ENCODE measurements at places on chromosomes 16 and 17.

- H3K4me3 ChIP-seq: no peak overlapping the region
- H3K4me1 ChIP-seq: no peaks in the 10 kb centered on the region
- no peaks in the 10 kb centered on the region for H3K27me3 ChIP-seq
- no peak overlapping the region for H3K27ac ChIP-seq
- H3K36me3 ChIP-seq: peaks cover 3% of the 10 kb centered on the region
- no peak for DNase-seq
These were observed 277.2 kb upstream of the RBFOX1 start for GRCh38 chr16:7055443-7055842.

DNA sequence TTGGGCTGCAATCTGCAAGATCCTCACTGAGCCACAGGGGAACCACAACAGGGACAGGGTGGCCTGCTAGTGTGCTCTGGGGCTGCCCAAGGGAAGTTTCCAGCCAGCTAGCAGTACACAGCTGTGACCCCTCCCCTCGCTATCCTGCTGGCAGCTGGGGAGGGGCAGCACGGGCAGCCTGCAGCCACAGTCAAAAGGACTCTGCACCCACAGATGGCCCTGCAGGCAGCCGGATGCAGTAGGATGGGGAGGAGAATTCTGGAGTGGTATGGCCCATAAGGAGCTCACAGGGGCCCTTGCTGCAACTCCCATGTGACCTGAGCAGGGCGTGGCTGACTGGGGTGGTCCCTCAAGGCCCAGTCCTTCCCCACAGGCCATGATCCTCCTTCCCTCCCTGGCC is 74.3 kb downstream of the PLD6 start:
- H3K4me1 ChIP-seq: peaks cover 21% of the 10 kb centered on the region
- no peaks in the 10 kb centered on the region for H3K27me3 ChIP-seq
- DNase-seq: no peak
- H3K27ac ChIP-seq: no peak overlapping the region
- peaks cover 10% of the 10 kb centered on the region for H3K36me3 ChIP-seq

DNA sequence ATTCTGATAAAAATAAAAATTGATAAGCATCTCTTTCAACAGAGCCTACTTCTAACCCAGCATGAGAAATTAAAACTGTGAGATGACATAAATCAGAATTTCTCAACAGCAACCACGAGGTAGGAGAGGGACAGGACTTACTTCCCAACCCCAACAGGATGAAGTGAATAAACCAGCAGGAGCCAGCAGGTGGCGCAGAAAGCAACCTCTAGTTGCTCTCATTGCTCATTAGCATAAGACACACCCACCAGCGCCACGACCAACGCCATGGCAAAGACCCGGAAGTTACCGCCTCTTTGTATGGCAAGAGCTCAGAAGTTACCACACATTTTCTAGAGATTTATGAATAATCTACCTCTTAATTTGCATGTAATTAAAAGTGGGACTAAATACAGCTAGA is 189.4 kb upstream of the CDH8 start:
- no peaks in the 10 kb centered on the region for H3K27me3 ChIP-seq
- H3K36me3 ChIP-seq: no peaks in the 10 kb centered on the region
- H3K27ac ChIP-seq: no peak overlapping the region
- DNase-seq: no peak
- H3K4me1 ChIP-seq: no peaks in the 10 kb centered on the region

- H3K36me3 ChIP-seq: no peaks in the 10 kb centered on the region
- no peak overlapping the region for H3K4me3 ChIP-seq
- peaks cover 37% of the 10 kb centered on the region for H3K27me3 ChIP-seq
- DNase-seq: no peak
- peaks cover 11% of the 10 kb centered on the region for H3K4me1 ChIP-seq
These were observed 54.1 kb downstream of the PIMREG start for GRCh38 chr17:6498356-6498755.

GRCh38 chr17:18225642-18226283 is 328 bp downstream of the LLGL1 start:
- no peak for DNase-seq
- peaks cover 39% of the 10 kb centered on the region for H3K4me1 ChIP-seq
- H3K36me3 ChIP-seq: peaks cover 7% of the 10 kb centered on the region
- H3K4me3 ChIP-seq: peak overlapping the region; percentile 89

- no peak overlapping the region for H3K27ac ChIP-seq
- no peaks in the 10 kb centered on the region for H3K4me1 ChIP-seq
- DNase-seq: no peak
- H3K4me3 ChIP-seq: no peak overlapping the region
These were observed 129.3 kb upstream of the KCNJ16 start for GRCh38 chr17:69945698-69946185.

- no peaks in the 10 kb centered on the region for H3K27me3 ChIP-seq
- peak within 1 kb of the TSS; percentile 80 for H3K4me3 ChIP-seq
- peaks cover 6% of the 10 kb centered on the region for H3K36me3 ChIP-seq
- no peak for DNase-seq
- H3K27ac ChIP-seq: peak within 1 kb of the TSS; percentile 94
These were observed at the start of gene NOD2 for GRCh38 chr16:50692999-50693781. Gene NOD2, plus strand, starts transcription at chr16:50693606. Its CDS starts 5,890 bp downstream, at chr16:50699496.

GRCh38 chr16:80337786-80338185 is 203.0 kb upstream of the DYNLRB2 start:
- no peaks in the 10 kb centered on the region for H3K36me3 ChIP-seq
- no peak for DNase-seq
- H3K4me1 ChIP-seq: no peaks in the 10 kb centered on the region
- H3K27ac ChIP-seq: no peak overlapping the region
- no peak overlapping the region for H3K4me3 ChIP-seq

DNA sequence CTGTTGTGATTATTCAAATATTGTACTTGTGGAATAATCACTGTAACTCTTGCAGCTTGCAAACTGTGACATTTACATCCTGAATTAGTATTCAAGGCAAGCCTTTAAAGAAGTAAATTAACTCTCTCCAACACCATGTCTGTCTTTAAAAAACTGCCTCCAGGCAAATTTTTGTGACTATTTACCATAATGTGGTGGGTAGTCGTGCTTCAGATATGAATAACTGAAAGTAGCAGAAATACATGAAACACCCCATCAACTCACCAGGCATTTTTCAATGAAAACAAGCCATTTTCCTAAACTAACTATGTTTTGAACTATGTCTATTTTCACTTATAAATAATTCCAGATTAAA is 217.4 kb upstream of the PSMD7 start:
- H3K4me3 ChIP-seq: no peak overlapping the region
- no peaks in the 10 kb centered on the region for H3K4me1 ChIP-seq
- no peak for DNase-seq
- H3K36me3 ChIP-seq: peaks cover 1% of the 10 kb centered on the region
- no peaks in the 10 kb centered on the region for H3K27me3 ChIP-seq

- no peak for DNase-seq
- peaks cover 22% of the 10 kb centered on the region for H3K36me3 ChIP-seq
- H3K27me3 ChIP-seq: no peaks in the 10 kb centered on the region
- H3K4me3 ChIP-seq: no peak overlapping the region
These were observed 71.3 kb upstream of the NOL11 start for GRCh38 chr17:67646472-67646871.

DNA sequence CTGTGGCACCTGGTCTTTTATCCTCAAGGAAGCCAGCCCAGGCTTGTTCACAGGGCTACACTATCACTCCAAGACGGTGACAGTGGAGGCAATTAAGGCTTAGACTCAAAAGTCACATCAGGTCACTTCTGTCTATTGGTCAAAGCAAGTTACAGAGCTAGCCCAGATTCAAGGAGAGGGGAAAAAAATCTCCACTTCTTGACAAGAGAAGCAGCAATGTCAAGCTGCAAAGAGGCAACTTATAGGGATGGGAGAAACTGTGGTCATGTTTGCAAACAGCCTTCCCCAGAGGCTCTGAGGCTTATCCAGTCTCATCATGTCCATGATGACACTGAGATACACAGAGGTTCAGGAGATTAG is 31.6 kb downstream of the SERPINF1 start:
- no peak overlapping the region for H3K4me3 ChIP-seq
- peaks cover 22% of the 10 kb centered on the region for H3K4me1 ChIP-seq
- H3K27ac ChIP-seq: no peak overlapping the region
- peaks cover 19% of the 10 kb centered on the region for H3K36me3 ChIP-seq
- no peaks in the 10 kb centered on the region for H3K27me3 ChIP-seq
- no peak for DNase-seq

GRCh38 chr17:71302721-71303549 is 817.9 kb upstream of the SOX9 start:
- no peaks in the 10 kb centered on the region for H3K4me1 ChIP-seq
- no peaks in the 10 kb centered on the region for H3K27me3 ChIP-seq
- H3K4me3 ChIP-seq: no peak overlapping the region
- DNase-seq: no peak
- no peak overlapping the region for H3K27ac ChIP-seq

DNA sequence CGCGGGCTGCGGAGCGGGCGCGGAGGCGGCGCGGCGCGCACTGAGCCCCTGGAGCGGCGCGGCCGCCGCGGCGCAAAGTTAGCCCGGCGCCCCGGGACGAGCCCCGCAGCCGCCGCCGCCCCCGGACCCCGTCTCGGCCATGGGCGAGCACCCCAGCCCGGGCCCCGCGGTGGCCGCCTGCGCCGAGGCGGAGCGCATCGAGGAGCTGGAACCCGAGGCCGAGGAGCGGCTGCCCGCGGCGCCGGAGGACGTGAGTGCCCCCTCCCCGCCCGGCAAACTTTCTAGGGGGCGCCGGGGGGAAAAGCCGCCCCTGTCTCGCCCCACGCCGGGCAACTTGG is 388 bp downstream of the RHBDL3 start:
- H3K36me3 ChIP-seq: peaks cover 6% of the 10 kb centered on the region
- peaks cover 62% of the 10 kb centered on the region for H3K27me3 ChIP-seq
- no peak overlapping the region for H3K4me3 ChIP-seq
- DNase-seq: no peak

DNA sequence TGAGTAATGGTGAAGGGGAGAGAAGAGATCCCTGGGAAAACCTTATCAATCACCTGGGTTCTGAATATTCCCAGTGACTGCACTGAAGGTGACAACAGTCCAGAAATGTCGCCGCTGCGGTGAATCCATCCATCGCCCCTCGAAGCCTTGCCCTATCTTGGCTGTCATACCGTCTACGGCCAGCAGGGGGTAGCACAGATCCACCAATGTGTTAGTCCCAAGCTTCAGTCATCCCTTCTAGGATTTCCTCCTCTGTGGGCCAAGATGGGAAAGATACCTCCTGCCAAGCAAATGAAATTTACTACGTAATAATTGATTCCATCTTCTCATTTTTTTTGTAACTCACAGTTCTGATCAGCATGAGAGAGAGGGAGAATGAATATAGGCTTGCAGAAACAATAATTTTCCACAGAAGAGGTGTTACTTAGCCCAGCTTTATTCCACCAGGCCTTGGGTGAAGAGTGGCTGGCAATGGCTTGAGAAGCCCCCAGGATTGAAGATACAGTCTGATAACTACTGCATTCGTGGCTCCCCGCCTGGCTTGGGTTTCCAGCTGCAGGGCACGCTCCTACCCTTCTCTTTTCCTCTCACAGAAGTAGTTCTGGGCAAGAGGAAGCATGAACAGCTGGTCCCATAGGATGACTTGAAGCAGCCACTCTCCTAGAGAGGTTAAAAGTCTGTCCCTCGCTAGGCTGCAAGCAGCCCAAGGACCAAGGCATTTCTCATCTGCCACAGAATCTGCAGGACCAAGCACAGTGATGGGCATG is 2.6 kb upstream of the FMNL1 start:
- H3K4me3 ChIP-seq: peak overlapping the region; percentile 79
- peaks cover 31% of the 10 kb centered on the region for H3K36me3 ChIP-seq
- H3K27ac ChIP-seq: peak overlapping the region; percentile 22
- peak; percentile 77 for DNase-seq

DNA sequence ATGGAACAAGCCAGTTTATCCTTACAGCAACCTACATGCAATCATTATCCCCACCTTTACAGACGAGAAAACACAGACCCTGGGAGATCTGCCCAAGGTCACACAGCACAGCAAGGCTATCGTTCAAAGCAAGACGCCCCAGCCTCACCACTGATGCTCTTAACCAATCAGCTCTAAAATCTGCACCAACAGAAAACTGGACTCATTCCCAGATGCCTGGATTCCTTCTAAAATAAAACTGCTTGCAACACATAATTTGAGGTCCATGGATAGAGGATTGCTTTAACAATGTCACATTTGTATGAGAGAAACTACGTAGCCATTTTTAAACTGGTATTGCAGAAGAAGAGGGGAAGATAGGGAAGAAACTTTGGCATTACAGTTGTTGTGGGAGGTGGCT is 6.8 kb downstream of the COTL1 start:
- H3K36me3 ChIP-seq: peaks cover 34% of the 10 kb centered on the region
- no peak for DNase-seq
- H3K4me3 ChIP-seq: peak overlapping the region; percentile 97
- peak overlapping the region; percentile 88 for H3K27ac ChIP-seq
- no peaks in the 10 kb centered on the region for H3K27me3 ChIP-seq
- peaks cover 90% of the 10 kb centered on the region for H3K4me1 ChIP-seq

DNA sequence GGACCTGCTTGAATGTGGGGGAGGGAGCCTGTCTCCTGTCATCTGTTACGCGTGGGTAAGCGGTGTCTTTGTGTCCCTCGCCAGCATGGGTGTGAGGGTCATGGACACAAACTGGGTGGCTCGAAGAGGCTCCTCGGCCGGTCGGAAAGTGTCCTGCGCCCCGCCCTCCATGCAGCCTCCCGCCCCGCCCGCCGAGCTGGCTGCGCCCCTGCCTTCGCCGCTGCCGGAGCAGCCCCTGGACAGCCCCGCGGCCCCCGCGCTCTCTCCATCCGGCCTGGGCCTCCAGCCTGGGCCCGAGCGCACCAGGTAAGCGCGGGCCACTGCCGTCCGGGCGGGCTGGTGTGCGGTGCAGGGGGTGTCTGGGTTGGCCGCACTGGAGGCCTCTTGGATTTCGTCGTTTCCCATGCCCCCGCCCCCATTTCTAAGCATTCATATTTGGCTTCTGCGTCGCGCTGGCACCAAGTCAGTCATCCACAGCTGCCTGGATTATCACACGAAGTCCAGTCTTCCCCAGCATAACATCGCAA is 43.8 kb downstream of the ELAC2 start:
- peaks cover 80% of the 10 kb centered on the region for H3K27me3 ChIP-seq
- no peak overlapping the region for H3K4me3 ChIP-seq
- DNase-seq: no peak
- H3K27ac ChIP-seq: no peak overlapping the region
- no peaks in the 10 kb centered on the region for H3K36me3 ChIP-seq

All from central memory CD8-positive, alpha-beta T cell (primary cell).